Stimulated activated naive B cell treated with anti-CD40 and anti-IgM and Interleukin-4, amounts not matched to agents 10 μg/mL and 1 μg/mL and 100 μg/mL, for 72 hours (primary cell): ENCODE measurements at places on chromosomes 11 and 22.

- DNase-seq = no peak
Measured at GRCh38 chr11:94800414-94800813, 32.3 kb downstream of the AMOTL1 start.

- no peak for DNase-seq
Measured at GRCh38 chr11:131486100-131486499, 115.7 kb downstream of the NTM start.

GRCh38 chr22:16933291-16934282 lies 74.4 kb downstream of the GAB4 start:
- no peak for DNase-seq

DNA sequence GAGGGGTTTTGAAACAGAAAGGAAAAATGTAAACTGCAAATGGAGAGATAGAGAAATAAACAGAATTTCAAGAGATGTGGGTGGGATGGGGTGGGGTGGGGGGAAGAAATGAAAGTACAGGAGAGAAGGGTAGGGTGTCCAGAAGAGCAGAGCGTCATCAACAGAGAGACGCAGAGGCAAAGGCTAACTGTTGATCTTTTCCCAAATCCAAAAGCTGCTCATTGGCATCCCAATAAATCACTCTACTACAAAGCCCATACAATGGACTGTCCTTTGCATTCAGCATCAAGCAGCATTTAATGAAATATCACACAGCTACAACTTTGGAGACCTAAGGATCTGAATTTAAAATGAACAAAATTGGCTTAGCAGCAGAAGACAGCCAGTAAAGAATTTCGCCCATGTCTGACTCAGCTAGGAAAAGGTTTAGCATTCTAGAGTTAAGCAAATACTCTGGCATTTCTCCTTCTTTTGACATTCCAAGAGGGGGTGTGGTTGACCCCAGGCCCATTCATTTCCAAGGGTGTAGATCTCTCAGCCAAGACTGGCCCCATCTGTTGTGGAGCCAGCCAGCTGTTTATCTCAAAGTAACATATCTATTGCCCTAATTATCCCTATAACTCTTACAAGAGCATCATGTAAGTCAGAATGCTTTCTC lies 1.5 kb downstream of the RAB30 start:
- DNase-seq = no peak

DNA sequence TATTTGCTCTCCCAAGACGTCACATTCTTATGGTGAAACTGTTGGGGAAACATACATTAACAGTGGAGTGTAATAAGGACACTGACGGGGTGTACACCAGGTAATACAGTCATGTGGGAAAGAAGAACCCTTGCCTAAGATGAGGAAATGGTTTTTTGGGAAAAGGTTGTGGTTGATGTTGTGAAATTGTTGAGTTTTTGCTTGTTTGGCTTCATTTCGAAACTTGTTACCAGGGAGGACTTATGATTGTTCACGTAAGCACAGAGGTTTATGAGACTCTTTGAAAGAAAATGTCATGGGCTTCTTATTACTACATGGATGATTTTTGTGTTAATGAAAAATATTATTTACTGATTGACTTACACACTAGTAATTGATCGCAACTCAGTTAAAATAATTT lies 16.8 kb downstream of the ANO3 start:
- no peak for DNase-seq

DNA sequence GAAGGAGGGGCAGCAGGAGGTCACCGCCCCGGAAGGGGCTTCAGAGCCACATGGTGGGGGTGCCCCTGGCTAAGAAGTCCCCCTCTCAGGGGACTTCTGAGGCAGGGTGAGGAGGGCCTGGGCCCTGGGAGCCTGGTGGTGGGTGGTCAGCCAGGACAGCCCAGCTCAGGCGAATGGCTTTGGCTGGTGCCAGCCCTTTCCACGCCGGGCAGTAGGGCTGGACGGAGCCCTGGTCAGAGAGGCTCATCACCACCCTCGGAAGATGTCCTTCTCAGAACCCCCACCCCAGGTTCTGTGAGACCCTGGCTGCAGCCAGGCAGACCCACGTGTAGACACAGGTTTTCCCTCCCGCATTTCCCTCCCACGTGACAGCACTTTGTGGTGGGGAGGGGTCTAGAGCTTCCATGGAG lies 35.9 kb downstream of the OSBPL5 start:
- DNase-seq = no peak

DNA sequence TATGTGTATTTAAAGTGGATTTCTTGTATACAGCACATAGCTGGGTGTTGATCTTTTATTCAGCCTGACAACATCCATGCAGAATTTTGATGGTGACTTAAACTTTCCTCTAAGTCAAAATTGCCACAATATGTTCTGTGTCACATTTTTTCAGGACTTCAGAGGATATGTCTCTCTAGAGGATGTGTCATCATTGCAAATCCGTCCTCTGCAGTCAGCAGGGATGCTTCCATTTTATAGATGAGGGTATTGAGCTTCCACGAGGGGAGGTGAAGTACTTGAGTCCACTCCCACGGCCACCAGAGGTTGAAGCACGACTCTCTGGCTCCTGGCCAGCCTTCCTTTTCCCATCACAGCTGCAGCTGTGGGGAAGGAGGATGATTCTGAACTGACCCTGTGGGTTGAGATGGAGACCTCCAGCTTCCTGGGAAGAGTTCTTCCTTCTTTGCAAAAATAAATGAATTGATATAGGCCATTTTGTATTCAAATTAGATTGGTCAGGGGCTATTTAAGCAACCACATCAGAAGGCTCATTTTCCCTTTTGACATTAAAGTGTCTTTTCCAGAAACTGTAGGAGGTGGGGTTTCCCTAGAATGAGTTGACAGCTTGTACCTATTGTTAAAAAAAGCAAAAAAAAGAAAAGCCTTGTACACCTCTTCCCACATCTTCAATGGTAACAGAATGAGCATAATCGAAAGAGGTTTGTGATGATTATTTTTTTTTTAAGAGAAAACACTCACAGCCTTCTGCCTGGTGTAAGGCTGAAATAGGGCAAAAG lies 55.2 kb upstream of the MYEOV start:
- no peak for DNase-seq

GRCh38 chr22:29748248-29748893 lies 18.4 kb downstream of the ZMAT5 start:
- no peak for DNase-seq

DNA sequence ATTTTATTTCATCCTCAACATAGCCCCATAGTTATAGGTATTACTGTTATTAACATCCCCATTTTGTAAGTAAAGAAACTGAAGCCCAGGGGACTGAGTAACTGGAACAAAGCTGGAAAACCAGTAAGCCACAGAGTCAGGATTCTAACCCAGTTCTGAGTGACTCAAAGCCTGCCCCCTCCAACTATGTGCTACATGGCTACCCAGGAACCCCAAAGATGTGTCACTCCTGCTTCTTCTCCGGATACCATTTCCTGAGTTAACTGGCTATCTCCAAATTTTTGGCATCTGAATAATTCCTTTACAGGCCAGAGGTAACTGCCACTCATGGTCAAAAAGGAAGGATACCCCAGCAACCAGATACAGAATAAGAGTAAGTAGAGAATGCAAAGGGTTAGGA lies 43.6 kb downstream of the TENM4 start:
- DNase-seq = no peak

DNA sequence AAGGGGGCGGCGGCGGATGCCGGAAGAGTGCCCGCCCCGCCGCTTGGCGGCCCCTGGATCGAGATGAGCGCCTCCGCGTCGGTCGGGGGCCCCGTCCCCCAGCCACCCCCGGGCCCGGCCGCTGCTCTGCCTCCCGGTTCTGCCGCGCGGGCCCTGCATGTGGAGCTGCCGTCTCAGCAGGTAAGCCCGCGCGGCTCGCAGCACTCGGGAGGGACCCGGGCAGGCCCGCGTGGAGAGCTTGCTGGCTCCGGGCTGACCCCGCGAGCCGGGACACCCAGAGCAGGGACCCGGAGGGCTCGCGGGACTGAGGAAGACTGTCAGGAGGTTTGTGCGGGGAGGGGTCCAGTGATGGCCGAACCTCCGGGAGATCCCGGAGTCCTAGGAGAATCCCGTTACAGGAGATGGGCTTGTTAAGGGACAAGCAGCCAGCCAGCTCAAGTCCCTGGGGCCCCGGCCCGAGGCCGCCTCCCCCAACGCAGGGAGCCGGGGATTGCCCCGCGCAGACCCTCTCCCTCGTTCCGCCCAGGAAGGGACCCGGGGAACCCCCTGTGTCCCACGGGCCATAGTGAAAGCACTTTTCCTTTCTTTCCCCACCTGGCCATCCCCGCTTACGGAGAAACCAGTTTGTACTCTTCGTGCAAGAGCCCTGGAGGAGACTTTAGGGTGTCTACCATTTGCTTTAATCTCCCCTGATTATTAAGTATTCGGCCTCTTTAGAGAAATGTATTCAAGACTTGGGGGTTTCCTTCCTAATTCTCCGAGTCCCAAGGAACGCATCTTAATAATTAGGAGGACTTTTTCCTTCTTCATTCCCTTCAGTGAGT lies 547 bp downstream of the UVRAG start:
- peak; percentile 51 for DNase-seq

DNA sequence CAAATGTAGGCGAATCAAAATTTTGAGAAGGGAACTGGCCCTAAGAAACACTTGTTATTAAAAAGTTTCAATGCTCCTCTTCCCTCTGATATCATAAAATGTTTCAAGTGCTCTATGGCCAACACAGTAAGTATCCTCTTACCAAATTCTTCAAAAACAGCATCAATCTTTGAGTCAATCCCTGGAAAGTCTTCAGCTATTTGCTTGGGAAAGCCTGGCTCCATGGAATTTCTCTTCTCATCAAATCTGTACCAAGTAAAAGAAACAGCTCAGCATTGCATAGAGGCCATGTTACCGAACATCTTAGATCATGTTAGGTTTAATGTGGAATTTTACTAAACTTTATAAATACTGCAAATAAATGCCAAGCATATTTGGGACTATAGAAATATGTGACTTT lies 6.3 kb downstream of the MMP3 start:
- no peak for DNase-seq

DNA sequence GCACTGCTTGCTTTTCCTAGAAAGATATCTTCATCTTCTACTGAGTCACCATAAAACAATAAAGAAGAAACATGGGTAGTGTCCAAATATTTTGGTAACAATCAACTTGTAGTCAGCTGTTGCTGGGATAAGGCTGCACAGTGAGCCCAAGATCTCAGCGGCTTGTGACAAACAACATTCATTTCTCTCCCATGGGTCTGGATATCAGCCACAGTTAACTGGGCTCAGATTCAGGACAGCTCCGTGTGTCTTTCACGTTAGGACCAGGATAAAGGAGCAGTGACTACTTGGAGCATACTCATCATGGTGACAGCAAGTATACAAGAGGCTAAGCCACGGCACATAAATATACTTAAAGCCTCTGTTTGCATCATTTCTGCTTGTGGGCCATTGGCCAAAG lies 27.9 kb upstream of the GRK3 start:
- no peak for DNase-seq

GRCh38 chr22:27431896-27432295 lies 369.7 kb downstream of the MN1 start:
- no peak for DNase-seq

- no peak for DNase-seq
Measured at GRCh38 chr11:126084608-126084912, 21.9 kb upstream of the CDON start.

DNA sequence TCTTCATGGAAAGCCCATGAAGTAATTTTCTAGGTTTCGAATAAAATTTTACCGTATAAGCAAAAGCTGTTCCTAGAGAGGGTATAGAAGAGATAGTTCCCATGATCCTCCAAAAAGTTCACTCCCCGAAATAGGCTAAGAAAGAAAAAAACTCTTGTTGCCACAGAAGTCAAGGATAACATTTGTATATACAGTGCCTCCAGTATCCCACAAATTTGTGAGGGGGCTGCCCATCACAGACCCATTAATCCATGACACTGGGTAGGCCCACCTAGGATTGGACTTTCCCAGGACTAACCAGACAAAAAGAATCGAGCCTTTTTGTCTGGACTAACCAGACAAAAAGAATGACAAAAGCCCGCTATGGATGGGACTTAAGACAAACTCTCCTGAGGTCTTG lies 233.0 kb downstream of the DDX10 start:
- DNase-seq = no peak

- DNase-seq = no peak
Measured at GRCh38 chr11:114116357-114116756, 56.8 kb downstream of the ZBTB16 start.

- no peak for DNase-seq
Measured at GRCh38 chr11:11045156-11045930, 187.5 kb upstream of the ZBED5 start.

GRCh38 chr11:66081505-66081904 lies 11.4 kb downstream of the PACS1 start:
- DNase-seq = peak; percentile 54

GRCh38 chr11:44167046-44167445 lies 71.6 kb downstream of the EXT2 start:
- no peak for DNase-seq

DNA sequence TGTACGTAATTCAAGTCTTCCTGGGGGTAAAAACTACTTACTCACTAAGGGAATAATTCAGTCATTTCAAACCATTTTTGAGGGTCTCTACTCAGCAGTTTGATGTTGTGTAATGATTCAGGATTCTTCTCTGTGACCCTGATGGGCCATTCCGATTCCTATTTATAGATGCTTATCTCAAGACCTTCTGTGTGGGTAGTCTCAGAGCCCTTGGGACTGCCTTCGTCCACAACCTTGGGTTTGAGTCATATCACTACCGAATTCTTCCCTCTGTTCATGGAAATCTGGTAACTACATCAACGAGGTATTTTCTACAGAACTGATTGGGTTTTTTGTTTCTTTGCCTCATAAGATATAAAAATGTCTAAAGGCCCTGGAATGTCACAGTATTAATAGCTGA lies 14.3 kb upstream of the CBX6 start:
- DNase-seq = no peak

DNA sequence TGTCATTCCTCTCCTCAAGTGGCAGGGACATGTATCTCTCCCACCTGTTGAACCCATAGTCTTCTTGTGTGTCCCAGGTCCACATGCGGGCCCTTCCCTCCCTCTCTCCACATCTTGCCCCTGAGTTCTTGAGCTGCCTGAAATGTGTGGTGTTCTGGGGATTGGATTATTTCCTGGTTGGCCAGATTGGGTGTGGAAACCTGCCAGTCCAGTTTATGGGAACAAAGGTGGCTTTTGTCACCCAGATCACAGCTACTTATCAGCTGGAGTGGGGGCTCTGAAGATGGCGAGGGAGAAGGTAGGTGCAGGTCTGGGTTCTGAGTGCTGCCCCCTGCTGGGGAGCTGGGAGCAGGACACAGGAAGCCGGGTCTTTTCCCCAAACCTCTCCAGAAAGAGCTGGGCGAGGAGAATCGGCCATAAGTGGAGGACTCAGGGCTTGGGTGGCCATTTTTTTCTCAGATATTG lies 14.2 kb downstream of the DTX4 start:
- DNase-seq = no peak
